ENCODE measurements at places on chromosomes 1 and 21.
A peak's percentile ranks its signal among the peaks of the same experiment; 100 is the strongest.

DNA sequence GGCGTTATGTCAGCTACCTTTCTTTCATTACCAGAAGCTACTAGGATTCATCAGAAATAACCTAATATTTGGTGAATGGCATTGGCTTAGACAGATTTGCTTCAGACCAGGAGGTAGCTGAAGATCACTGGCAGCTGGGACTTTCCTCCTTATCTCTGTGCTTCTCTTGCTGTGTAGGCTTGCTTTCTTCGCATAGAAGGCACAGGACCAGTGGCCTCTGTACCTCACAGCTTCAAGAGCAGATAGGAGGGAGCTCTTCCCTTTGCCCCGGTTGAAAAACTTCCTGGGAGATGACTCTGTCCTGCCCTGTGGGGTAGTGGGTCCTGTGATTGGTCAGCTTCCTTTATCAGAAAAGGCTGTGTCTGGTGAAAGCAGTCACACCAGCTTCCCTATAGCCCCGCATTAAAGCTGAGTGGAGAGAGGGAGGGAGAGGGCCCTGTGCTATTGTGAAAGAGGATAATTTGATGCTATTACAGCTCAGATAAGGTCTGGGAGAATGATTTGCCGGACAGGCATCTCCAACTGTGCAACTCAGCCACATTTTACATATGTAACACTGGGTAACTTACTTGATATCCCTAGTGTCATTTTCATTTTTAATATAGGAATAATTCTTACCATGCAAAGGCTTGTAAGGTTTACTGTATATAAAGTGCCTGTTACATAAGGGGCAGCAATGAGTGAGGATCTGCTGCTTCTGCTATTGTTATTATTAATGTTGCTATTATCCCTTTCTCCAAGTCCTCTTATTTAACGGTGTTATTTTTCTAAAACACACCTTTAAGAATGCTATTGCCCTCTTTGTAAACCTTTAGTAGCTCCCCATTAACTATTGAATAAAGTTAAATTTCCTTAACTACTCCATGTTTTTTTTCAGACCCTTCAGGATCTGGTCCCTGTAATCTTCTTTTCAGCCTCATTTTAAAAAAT is 31.6 kb downstream of the OSBPL9 start:
- DNase-seq = no peak

DNA sequence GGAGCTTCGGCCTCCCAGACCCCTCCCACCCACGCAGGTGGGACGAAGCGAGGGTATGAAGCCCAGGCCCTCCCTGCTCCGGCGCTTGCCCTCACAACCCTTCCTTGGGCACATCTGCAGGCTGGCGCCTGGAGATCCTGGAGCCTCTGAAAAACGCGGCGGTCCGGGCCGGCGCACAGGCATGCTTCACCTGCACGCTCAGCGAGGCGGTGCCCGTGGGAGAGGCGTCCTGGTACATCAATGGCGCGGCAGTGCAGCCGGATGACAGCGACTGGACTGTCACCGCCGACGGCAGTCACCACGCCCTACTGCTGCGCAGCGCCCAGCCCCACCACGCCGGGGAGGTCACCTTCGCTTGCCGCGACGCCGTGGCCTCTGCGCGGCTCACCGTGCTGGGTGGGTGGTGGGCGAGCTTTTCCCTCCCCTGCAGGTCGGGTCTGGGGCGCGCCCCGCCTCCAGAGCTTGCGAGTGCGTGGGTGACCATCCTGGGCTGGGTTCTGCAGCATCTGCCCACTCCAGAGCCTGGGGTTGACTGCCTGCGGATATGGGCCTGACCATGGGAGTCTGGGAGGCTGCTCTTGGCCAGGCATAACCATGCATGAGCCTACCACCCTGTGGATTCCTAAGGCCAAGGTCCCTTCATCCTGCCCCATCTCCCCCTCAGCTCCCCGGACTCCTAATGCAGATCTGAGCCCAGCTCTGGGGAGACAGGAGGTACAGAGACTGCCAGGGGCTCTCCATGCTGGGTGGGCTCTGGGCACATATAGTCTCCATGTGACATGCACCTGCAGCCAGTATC is 89.8 kb downstream of the TRIM11 start:
- no peak for DNase-seq

- peak; percentile 86 for DNase-seq
These were observed at the start of gene SLC35A3 for GRCh38 chr1:99969729-99970621. Gene SLC35A3 (plus strand): TSS chr1:99969996. CDS start chr1:99993555, 23,559 bp downstream.

- no peak for DNase-seq
These were observed 51.8 kb upstream of the TRABD2B start for GRCh38 chr1:48048980-48049379.

DNA sequence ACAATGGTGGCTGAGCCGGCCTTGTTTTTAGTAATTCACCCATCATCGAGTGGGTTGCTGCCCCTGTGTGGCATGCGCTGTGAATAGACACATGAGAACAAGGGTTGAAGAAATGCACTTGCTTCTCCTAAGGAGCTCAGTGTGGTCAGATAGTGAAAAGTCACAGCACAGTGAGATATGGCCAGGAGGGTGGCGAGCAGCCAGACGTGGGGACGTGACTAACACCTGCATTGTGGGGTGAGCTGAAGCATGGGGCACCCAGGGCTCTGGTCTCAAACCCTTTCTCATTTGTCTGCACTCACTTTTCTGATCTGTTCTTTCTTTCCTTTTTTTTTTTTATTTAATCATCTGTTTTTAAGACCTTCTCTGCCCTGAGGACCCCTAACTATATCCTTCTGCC is 13.5 kb downstream of the MTARC1 start:
- DNase-seq = no peak

- no peak for DNase-seq
These were observed 71.0 kb upstream of the KLHDC7A start for GRCh38 chr1:18409609-18410237.

- DNase-seq = no peak
These were observed 21.9 kb downstream of the TSNAX start for GRCh38 chr1:231550448-231550781.

- no peak for DNase-seq
These were observed 18.7 kb downstream of the C21orf58 start for GRCh38 chr21:46304955-46305354.

GRCh38 chr1:243849421-243850201 is 432 bp downstream of the AKT3 start:
- DNase-seq = peak; percentile 65

GRCh38 chr1:14498839-14499238 is 99.6 kb upstream of the KAZN start:
- DNase-seq = no peak

DNA sequence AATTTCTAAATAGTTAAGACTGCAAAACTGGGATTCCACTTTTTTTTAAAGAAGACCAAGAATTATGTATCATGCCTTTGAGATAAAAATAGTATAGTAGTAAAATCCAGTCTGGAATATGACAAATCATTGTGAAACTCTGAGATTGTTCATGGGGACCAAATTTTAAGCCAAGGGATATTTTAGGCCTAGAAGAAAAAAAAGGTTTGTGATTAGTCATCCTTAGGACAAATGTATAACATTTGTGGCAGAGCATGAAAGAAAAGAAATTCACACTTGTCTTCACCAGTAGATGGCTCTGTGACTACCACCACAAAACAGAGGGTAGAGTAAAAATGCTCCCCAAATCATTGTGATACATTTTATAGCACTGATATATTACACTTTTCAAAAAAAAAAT is 226.1 kb downstream of the KCTD3 start:
- DNase-seq = no peak

GRCh38 chr1:27519331-27520258 is 29.6 kb upstream of the WASF2 start:
- DNase-seq = no peak

GRCh38 chr1:26553942-26554682 is 24.6 kb downstream of the RPS6KA1 start:
- DNase-seq = no peak

DNA sequence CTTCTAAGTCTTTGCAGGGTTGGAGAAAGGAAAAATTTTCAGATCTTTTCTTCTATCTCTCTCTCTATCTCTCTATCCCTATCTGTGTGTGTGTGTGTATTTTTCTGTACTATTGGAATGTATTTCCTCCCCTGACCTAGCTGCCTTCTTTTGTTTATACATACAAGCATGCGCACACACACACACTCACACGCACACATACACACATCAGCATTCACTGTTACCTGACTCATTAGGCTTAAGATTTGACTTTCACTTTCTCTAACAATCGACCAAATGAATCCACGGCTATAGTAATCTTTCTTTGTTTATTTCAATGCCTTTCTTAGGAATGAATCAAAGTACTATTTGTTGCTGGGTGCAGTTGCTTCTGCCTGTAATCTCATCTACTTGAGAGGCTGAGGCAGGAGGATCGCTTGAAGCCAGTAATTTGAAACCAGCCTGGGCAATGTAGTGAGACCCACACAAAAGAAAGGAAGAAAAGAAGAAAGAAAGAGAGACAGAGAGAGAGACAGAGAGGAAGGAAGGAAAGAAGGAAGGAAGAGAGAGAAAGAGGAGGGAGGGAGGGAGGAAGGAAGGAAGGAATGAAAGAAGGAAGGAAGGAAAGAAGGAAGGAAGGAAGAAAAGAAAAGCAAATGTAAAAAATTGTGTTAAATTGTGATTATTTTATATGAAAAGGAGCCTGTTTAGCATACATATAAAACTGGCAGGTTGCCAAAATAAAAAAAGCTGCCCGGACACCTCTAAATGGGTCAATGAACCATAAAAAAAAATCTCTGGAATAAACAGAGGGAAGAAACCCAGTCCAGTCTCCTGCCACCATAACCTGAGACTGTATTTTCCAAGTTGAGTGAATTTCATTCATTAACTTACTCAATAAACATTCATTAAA is 206.8 kb downstream of the ZNF326 start:
- DNase-seq = no peak

DNA sequence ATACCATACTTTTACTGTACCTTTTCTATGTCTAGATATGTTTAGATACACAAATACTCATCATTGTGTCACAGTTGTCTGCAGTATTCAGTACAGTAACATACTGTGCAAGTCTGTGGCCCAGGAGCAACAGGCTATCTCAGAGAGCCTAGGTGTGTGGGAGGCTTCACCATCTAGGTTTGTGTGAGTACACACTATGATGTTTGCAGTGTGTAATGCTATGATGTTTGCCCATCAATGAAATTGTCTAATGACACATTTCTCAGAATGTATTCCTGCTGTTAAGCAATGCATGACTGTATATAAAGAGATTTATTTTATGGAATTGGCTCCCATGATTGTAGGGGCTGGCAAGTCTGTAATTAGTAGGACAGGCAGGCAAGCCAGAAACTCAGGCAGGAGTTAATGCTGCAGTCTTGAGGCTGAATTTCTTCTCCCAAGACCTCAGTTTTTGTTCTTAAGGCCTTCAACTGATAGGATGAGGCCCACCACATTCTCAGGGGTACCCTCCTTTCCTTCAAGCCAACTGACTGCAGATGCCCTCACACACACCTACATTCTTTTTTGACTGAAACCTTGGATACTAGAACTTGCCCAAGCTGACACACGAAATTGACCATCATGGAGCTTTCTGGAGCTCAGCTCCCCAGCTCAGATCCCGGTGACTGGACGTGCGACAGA is 7.7 kb upstream of the AGTRAP start:
- DNase-seq = no peak

DNA sequence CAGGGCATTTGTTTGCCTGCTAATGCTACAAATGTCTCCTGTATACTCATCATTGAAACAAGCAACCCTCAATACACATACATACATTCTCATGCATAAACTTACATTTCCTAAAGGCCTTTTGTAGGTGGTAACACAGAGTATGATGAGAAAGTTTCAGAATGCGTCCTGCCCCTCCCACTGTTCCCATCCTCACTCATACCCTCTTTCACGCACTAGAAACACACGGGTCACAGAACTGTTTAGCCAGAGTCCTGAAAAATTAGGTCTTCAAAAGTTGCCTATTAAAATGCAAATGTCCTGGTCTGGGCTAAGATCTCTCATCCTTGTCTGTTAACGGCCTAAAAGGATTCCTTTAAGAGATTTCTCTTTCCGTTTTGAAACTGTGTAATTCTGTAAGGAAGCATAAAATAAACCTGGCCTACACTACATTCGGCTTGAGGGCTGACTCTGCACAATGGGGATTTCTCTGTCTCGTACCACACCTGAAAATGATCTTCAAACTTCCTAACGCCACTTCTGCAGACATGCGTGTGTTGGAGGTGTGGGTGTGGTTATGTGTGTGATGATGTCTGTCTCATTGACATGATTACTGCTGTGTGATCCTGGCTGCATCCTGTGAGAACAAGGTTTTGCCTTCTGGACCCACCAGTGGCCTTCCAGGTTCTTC is 5.3 kb upstream of the FCER1A start:
- no peak for DNase-seq

GRCh38 chr1:231691618-231692259 is 65.1 kb downstream of the DISC1 start:
- no peak for DNase-seq

DNA sequence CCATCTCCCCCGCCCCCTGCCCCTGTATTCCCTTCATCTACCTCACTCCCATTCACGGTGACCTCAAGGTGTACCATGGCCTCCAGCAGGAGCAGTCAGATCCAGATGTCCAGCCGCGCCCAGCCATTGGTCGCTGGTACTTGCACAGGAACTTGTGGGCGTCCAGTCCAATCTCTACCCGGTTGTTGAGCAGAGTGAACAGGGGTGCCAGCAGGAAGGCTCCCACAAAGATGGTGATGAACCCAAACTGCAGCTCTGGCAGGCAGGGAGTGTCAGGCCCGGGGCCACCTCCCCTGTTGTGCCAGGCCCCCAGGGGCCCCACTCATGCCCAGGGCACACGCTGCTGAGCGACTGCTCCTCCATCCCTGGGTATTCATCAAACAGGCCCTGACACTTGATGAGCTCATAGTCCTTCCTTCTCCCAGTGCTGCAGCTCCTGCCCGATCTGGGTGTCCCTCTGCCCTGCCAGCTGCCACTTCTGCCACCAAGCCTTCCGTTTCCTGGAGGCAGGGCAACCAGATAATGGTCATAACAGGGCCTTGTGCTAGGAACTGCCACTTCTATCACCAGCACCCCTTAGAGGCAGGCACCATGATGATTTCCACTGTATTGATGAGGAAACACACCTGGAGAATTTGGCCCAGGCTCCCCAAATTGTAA is 5.7 kb upstream of the ARHGEF19 start:
- no peak for DNase-seq

DNA sequence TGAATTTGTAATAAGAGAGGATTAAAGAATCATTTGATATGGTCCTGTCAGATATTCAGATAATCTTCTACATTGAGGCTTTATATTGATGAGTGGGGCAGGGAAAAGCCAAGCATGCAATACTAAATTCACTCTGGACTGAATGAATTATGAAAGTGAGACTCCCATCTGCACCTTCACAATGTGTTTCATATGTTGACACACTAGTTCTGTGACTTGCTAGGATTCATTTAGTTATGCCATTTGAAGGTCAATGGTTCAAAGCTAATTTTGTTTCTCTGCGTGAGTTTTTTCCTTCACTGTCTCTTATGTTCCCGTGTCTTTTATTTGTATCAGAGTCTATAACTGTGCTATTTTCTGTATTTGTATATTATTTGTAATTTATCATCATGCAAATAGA is 1332.5 kb downstream of the KCNT2 start:
- no peak for DNase-seq

- DNase-seq = no peak
These were observed 19.4 kb downstream of the PLEKHA6 start for GRCh38 chr1:204340081-204340889.

DNA sequence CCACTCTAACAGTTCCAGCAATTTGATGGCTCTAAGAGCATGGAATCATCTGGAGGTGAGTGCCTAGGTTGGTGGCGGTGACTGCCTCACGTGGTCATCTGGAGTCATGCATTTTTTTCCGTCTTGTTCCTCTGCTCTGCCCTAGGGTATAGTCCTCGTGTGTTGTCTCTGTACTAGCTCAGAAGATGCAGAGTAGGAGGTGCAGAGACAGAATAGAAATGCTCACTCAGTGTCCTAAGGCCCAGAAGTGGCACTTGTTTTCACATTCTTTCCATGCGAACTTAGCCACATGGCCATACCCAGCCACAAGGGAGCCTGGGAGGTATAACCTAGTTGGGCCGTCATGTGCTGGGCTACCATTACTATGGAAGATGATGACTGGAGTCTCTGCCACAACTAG is 30.3 kb downstream of the DYRK1A start:
- no peak for DNase-seq

Measured in activated naive CD8-positive, alpha-beta T cell treated with anti-CD3 and anti-CD28 coated beads, Interleukin-2, amount 50 U/mL, for 24 hours (primary cell).